CD4-positive, alpha-beta T cell (primary cell): ENCODE measurements at places on chromosomes 7 and 10. TPM values are rescaled to one million over a fixed set of nuclear protein-coding genes. Genes with fewer than 3 reads are reported as not detected.

Gene HOXA7
- not detected for total RNA-seq

DNA sequence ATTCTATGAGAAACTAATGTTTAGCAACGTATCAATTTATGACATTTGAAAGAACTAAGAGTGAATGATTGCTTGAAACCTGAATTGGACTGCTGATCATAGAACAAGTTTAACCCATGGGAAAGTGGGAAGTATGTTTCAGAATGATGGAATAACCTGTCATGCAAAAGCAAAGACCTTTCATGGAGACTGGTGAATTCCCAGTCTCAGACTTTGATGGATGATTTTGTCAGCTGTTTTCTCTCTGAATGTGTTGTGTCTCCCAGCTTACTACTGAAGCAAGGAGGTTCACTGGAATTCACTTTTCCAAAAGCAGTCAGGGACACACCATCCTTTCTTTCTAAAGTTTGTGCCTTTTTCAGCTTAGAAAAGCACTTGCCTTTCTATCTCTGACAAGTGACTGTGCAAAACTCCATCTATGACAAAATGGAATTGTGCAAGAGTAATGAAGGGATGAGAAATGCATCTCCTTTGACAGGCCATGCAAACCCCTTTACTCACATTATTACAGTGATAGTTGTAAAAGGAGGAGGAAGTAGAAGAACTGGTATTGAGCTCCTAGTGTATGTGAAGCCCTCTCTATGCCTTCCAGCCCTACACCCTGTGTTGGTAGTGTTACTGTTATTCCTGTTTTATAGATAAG is 176.1 kb downstream of the PRKG1 start:
- H3K27ac ChIP-seq, result no peak overlapping the region
- H3K36me3 ChIP-seq, result no peaks in the 10 kb centered on the region
- DNase-seq, result no peak
- H3K27me3 ChIP-seq, result no peaks in the 10 kb centered on the region
- no peaks in the 10 kb centered on the region for H3K4me1 ChIP-seq

Gene CPA1
- total RNA-seq, result not detected

Gene TAC1
- total RNA-seq, result not detected

Gene FOXP2
- not detected for total RNA-seq

- H3K36me3 ChIP-seq, result no peaks in the 10 kb centered on the region
- H3K4me1 ChIP-seq, result peaks cover 4% of the 10 kb centered on the region
- H3K4me3 ChIP-seq, result no peak overlapping the region
- H3K27me3 ChIP-seq, result no peaks in the 10 kb centered on the region
- H3K27ac ChIP-seq, result no peak overlapping the region
Observed at GRCh38 chr10:124603376-124604213, 140.6 kb downstream of the FAM53B start.

GRCh38 chr7:16066805-16067459 is 354.4 kb downstream of the CRPPA start:
- DNase-seq, result no peak
- no peak overlapping the region for H3K4me3 ChIP-seq
- H3K27ac ChIP-seq, result no peak overlapping the region
- no peaks in the 10 kb centered on the region for H3K27me3 ChIP-seq

- H3K36me3 ChIP-seq, result no peaks in the 10 kb centered on the region
- DNase-seq, result no peak
- H3K27me3 ChIP-seq, result no peaks in the 10 kb centered on the region
- no peak overlapping the region for H3K27ac ChIP-seq
- no peak overlapping the region for H3K4me3 ChIP-seq
Observed at GRCh38 chr7:94838717-94839116, 68.7 kb upstream of the PPP1R9A start.

DNA sequence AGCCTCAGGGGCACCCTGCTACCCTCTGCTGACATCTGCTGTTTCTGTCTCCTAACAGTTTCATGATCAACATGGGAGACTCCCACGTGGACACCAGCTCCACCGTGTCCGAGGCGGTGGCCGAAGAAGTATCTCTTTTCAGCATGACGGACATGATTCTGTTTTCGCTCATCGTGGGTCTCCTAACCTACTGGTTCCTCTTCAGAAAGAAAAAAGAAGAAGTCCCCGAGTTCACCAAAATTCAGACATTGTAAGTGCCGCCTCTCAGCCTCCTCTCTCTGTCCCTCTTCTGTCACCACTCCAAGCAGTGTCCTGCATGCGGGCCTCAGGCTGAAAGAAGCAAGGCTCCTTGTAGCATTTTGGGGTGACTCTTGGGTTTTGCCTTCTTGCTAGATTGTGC is 39.0 kb downstream of the POR start:
- H3K27ac ChIP-seq, result no peak overlapping the region
- no peaks in the 10 kb centered on the region for H3K4me1 ChIP-seq
- no peaks in the 10 kb centered on the region for H3K27me3 ChIP-seq
- H3K36me3 ChIP-seq, result peaks cover 30% of the 10 kb centered on the region
- no peak for DNase-seq

DNA sequence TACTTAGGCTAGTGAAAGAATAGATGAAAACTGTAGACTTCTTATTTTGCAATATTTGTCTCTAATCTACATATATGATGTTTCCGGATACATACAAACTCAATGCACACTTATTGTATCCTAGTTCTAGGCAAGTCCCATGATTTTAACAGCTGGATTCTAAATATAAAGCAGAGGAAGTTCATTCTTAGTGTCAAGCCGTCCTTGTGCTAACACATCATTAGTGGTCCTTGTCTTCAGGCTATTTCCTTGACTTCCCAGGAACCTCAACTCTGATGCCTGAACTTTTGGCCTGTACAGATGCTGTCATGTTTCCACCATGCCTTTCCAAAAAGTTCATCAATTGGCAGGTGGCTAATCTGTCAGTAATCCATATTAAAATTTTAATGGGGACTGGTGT is 301.9 kb upstream of the DGKB start:
- no peak for DNase-seq
- no peak overlapping the region for H3K27ac ChIP-seq
- no peaks in the 10 kb centered on the region for H3K4me1 ChIP-seq
- no peaks in the 10 kb centered on the region for H3K27me3 ChIP-seq
- no peak overlapping the region for H3K4me3 ChIP-seq

GRCh38 chr7:65477326-65477725 is 103.7 kb downstream of the ZNF92 start:
- no peak for DNase-seq
- no peaks in the 10 kb centered on the region for H3K36me3 ChIP-seq
- H3K27me3 ChIP-seq, result no peaks in the 10 kb centered on the region
- no peak overlapping the region for H3K27ac ChIP-seq
- H3K4me1 ChIP-seq, result peaks cover 57% of the 10 kb centered on the region

DNA sequence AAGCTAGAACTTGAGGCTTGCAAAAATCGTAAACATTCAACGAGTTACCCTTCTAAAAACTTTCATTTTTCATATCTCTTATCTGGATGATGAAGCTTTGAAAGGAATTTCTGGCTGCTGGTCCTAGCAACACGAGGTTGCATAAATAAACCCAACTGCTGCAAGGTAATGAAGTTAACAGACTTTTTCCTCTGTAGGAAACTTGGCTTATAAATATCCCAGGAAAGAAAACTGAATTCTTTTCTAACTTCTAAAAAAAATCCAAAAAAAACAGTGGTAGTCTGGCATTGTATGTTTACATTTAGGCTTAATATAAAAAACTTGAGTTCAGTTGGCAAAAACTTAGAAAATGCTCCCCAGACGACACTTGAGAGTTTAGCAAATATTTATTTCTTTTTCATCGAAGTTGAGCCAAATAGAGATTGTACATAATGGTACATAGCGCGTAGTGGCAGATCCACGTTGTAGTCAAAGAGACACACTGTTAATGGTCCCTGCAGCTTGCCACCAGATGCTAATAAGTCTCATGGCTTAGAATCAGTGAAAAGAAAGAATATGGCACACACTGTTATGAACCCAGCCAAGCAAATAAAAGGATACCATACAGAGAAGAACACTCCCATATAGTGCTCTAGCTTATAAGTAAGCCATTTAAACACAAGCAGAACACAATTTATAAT is 200.3 kb upstream of the PCLO start:
- DNase-seq, result no peak
- no peak overlapping the region for H3K27ac ChIP-seq
- no peaks in the 10 kb centered on the region for H3K4me1 ChIP-seq
- no peak overlapping the region for H3K4me3 ChIP-seq

DNA sequence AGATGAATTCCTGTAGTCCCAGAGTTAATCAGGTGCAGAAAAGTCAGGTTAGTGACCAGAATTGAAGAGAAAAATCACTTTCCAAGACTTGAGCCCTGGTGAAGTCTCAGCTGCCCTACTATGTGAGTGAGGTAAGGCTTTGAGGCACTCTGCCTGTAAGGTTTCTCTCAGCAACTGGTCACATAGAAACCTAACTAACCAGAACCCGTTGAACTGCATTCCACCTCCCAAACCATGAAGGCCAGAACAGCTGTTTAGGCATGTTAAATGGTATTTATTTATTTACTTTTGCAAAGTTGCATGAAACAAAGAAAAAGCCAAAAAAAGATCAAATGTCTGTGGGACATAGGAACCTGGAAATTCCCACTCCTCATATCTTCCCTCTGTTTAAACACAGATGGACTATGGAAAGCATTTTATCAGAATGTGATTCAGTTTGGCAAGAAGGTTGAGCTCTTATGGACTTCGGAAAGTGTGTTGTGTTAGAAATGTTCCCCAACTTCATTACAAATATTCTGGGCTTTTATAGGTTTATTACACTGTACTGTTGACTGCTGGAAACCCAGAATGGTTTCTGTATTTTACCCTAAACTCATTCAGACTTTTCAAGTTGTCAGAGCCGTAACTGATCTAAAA is 12.8 kb upstream of the GPR85 start:
- H3K4me1 ChIP-seq, result no peaks in the 10 kb centered on the region
- no peak overlapping the region for H3K27ac ChIP-seq
- H3K4me3 ChIP-seq, result no peak overlapping the region
- H3K27me3 ChIP-seq, result no peaks in the 10 kb centered on the region

Gene EGFR
- total RNA-seq, result not detected

DNA sequence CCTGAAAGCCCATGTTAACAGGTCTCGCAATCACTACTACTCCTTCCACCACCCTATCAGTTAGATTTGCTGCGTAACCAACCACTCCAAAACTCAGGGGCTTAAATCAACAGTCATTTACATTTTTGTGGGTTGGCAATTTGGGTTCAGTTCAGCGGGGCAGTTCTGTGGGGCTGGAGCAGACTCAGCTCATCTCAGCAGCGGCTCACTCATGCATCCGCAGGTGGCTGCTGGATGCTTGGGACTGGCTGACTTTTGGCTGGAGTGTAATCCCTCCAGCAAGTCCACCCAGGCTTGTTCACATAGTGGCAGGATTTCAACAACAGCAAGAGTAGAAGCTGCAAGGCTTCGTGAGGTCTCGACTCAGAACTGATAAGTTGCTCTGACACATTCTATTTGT is 79.2 kb downstream of the NEUROD6 start:
- no peak overlapping the region for H3K27ac ChIP-seq
- H3K4me1 ChIP-seq, result no peaks in the 10 kb centered on the region
- H3K27me3 ChIP-seq, result no peaks in the 10 kb centered on the region
- no peak for DNase-seq
- no peaks in the 10 kb centered on the region for H3K36me3 ChIP-seq

GRCh38 chr10:1160561-1161314 is 104.6 kb downstream of the WDR37 start:
- peaks cover 3% of the 10 kb centered on the region for H3K27me3 ChIP-seq
- no peaks in the 10 kb centered on the region for H3K36me3 ChIP-seq
- no peak overlapping the region for H3K27ac ChIP-seq
- no peaks in the 10 kb centered on the region for H3K4me1 ChIP-seq
- H3K4me3 ChIP-seq, result no peak overlapping the region

DNA sequence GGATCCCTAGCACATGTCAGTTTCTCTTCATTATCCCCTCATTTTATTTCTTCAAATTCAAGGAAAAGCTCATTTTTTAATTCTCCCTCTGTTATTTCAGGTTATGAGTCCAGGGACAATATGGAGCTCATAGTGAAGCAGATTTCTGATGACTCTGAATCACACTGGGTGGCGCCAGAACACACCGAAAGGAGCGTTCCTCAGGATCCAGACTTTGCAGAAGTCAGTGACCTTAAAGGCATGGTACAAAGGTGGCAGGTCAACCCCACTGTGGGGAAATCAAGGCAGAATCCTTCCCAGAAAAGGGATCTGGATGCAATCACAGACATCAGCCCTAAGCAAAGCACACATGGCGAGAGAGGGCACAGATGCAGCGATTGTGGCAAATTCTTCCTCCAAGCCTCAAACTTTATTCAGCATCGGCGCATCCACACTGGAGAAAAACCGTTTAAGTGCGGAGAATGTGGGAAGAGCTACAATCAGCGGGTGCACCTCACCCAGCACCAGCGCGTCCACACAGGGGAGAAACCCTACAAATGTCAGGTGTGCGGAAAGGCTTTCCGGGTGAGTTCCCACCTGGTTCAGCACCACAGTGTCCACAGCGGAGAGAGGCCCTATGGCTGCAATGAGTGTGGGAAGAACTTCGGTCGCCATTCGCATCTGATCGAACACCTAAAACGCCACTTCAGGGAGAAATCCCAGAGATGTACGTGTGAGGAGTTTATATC is 21.4 kb downstream of the ZKSCAN5 start:
- DNase-seq, result peak; percentile 14
- peaks cover 4% of the 10 kb centered on the region for H3K4me1 ChIP-seq
- peaks cover 29% of the 10 kb centered on the region for H3K36me3 ChIP-seq
- H3K27me3 ChIP-seq, result no peaks in the 10 kb centered on the region
- H3K4me3 ChIP-seq, result no peak overlapping the region

GRCh38 chr7:21108182-21108581 is 319.7 kb upstream of the SP4 start:
- H3K27me3 ChIP-seq, result peaks cover 3% of the 10 kb centered on the region
- no peaks in the 10 kb centered on the region for H3K4me1 ChIP-seq
- no peak overlapping the region for H3K27ac ChIP-seq
- H3K4me3 ChIP-seq, result no peak overlapping the region
- no peaks in the 10 kb centered on the region for H3K36me3 ChIP-seq
- no peak for DNase-seq

- DNase-seq, result no peak
- peak overlapping the region; percentile 71 for H3K27ac ChIP-seq
- H3K4me3 ChIP-seq, result peak overlapping the region; percentile 95
- peaks cover 29% of the 10 kb centered on the region for H3K27me3 ChIP-seq
- peaks cover 29% of the 10 kb centered on the region for H3K36me3 ChIP-seq
Observed at GRCh38 chr10:123153486-123154091, 613 bp upstream of the BUB3 start.

Gene PIK3AP1
- 0.58 TPM for total RNA-seq

DNA sequence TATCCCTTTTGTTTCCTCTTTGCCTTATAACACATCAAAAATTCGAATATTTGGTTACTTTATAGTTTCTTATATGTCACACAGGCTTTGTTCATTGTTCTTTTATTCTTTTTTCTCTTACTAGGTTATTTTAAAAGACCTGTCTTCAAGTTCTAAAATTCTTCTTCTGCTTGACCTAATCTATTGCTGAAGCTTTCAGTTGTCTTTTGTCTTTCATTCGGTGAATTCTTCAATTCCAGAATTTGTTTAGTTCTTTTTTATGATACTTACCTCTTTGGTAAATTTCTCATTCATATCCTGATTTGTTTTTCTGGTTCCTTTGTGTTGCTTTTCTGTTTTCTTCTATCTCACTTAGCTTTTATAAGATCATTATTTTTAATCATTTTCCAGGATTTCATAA is 188.4 kb downstream of the ZEB1 start:
- H3K4me3 ChIP-seq, result no peak overlapping the region
- peaks cover 9% of the 10 kb centered on the region for H3K4me1 ChIP-seq
- no peaks in the 10 kb centered on the region for H3K27me3 ChIP-seq

Gene PIK3CG
- 21.2 TPM for total RNA-seq
